ENCODE measurements at places on chromosomes 5 and 9.

GRCh38 chr9:113359385-113359784 is 10.0 kb downstream of the BSPRY start:
- no peak for DNase-seq

DNA sequence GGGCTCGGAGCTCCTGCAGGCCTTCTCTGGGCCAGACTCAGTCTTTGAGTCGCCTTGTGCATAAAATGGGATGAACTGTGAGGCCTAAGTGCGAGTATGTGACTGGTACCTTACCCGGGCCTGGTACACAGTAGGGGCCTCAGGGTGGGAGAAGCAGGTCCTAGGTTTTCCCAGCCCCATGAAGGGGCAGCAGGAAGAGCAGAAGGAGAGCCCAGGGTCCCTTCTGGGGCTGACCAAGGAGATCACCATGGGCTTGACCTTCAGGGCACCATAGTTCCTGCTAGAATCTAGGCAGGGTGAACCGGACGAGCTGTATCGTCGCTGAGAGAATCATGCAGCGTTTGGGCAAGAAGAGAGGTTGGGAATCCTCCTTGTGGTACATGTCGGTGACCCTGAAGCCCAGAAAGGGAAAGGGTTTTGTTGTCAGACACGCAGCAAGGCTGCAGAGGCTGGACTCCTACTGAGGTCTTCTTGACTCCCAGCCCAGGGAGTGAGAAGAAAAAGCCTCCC is 373 bp upstream of the PHYKPL start:
- no peak for DNase-seq

GRCh38 chr5:94777056-94777880 is 158.8 kb downstream of the SLF1 start:
- DNase-seq: no peak

GRCh38 chr9:3852545-3852944 is 326.7 kb upstream of the RFX3 start:
- no peak for DNase-seq

- no peak for DNase-seq
These were observed 390.3 kb downstream of the PDE4D start for GRCh38 chr5:59503220-59503619.

Data from activated CD4-positive, alpha-beta T cell treated with anti-CD3 and anti-CD28 coated beads, Interleukin-2, Interleukin-6, amounts not matched to agents 100 ng/mL and 50 ng/mL, durations not matched to agents 16 hours and 8 hours (primary cell).